ENCODE measurements at places on chromosomes 5 and 9.

GRCh38 chr9:123996731-123997421 lies 14.7 kb upstream of the LHX2 start:
- no peak for DNase-seq

DNA sequence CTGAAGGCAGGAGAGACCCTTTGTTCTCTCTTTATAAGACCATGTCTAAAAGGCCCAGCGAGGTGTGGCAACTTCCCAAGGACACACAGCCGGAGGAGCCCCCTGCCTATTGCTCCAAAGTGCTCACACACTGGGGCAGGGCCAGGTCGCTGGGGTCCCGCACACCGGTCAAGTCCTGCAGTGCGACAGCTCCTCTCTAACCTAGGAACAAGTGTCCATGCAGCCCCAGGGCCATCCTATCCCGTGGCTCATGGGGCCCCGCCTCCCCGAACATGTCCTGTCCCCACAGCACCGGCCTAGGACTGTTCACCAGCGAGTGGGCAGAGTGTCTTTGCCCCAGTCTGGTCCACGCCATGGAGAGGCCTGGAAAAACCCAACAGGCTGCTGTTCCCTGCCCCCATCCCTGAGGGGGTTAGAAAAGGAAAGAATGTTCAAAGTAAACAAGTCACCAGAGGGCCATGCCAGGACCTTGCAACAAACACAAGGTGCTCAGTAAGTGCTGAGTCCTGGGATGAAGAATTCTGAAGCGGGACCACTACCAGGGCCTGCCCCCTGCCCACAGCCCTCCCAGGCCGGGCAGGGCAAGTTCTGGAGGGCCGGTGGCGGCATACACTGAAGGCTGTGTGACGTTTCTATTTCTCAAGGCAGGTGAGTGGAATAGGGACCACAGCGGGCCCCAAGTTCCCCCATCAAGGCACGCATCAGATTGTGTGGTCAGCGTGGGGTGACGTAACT lies 938 bp downstream of the NINJ1 start:
- DNase-seq, result no peak

GRCh38 chr5:75351139-75351926 lies 14.3 kb downstream of the HMGCR start:
- DNase-seq, result no peak

- DNase-seq, result no peak
Measured at GRCh38 chr5:96329886-96330529, 103.0 kb downstream of the PCSK1 start.

DNA sequence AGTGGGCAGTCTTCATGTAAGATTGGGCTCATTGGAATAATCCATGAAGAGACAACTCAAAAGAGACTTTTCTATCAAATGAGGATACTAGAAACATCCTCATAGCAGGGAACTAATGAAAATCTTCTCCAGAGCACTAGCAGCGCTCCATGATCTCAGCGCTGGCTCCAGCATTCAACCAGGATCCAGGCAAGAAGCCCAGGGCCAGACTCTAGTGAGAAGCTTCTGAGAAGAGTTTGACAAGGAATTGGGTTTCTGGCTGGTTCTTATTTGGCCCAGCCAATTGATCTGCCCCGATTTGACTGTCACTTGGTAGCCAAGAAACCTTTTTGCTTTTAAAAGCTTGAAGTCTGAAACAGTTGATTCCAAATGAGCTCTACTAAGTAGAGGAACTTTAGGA lies 60.1 kb downstream of the AOPEP start:
- DNase-seq, result no peak

- DNase-seq, result no peak
Measured at GRCh38 chr5:128749136-128749898, 211.3 kb upstream of the FBN2 start.

- no peak for DNase-seq
Measured at GRCh38 chr9:132743931-132744479, 73.7 kb downstream of the GTF3C4 start.

DNA sequence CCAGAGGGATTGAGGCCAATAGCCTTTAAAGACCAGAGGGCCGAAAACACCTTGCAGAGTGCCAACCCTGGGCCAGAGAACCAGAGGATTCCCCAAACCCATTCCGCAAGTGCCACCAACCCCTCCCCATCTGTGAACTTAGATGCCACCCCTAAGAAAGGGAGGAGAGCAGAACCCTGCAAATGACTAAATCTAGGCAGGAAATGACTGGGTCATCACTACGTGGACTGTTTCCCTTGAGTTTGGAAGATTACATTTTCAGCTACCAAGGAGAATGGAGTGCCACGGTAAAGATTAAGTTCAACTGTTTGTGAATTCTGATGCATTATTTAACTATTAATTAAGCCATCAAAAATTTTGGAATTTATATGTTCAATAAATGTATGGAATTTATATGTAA lies 142.8 kb downstream of the ENC1 start:
- no peak for DNase-seq

GRCh38 chr5:98700730-98701129 lies 72.7 kb upstream of the RGMB start:
- DNase-seq, result no peak

DNA sequence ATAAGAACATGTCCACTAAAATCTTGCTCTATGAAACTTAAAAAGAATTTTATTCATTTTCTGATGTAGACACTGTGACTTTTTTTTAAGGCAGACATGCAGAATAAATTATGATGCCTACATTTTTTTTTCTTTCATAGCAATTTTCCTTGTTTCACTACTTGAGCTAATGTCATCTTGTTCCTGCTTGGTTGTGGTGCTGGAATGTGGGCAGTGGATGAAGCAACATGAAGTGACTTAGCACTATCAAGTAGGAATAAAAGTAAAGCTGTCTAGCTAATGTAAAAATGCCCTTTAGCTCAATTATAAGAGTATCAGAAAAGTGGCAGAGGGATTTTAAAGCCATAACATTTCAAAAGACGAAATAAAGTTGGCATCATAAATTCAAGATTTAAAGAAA lies 191.0 kb downstream of the ADAMTS6 start:
- no peak for DNase-seq

DNA sequence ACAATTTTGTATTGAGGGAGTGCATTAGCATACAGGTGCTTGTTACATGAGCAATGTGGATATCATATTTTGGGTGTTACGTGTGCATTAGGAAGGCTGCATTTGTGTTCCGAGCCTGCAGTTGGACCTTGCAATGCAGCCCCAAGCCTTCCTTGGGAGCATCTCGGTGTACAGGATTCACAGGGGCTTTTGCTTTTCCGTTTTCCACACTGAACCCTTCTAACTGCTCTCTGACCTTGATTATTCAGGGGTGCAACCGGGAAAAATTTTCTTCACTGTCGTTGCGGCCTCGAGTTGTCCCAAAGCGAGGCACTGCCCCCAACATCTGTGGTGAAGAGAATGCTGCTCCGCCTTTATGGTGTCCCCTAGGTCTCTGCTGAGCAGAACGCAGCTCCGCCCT lies 80.1 kb upstream of the PLEKHG4B start:
- no peak for DNase-seq

DNA sequence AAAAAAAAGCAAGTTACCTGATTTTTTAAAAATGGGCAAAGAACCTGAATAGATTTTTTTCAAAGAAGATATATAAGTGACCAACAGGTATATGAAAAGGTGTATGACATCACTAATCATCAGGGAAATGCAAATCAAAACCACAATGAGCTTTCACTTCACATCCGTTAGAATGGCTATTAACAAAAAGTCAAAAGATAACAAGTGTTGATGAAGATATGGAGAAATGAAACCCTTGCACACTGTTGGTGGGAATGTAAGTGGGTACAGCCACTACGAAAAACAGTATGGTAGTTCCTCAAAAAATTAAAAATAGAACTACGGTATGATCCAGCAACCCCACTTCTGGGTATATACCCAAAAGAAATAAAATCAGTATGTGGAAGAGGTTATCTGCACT lies 134.8 kb downstream of the UGCG start:
- DNase-seq, result no peak

GRCh38 chr5:177984584-177985206 lies 11.3 kb downstream of the PROP1 start:
- no peak for DNase-seq

- DNase-seq, result no peak
Measured at GRCh38 chr5:156836846-156837245, 13.2 kb upstream of the PPP1R2B start.

DNA sequence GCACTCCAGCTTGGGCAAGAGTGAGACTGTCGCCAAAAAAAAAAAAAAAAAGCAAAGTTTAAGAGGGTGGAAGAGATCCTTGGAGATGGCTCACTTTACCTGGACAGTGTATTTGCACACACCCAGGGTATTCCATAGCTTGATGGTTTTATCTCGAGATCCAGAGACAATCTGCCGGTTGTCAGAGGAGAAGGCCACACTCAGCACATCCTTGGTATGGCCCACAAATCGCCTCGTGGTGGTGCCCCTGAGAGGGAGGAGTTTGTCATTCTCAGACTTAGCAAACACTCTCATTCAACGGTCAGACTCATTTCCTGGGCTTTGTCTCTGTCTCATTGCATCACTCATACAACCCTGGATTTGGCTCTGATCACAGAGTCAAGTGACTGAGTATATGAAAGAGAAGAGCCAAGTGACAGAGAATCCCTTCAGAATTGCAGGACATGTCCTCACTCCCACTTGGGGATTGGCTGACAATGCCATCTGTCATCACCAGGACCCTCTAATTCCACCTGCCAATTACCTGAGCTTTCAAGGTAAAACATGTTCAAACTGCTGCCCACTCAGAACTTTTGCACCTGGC lies 2.2 kb downstream of the RACK1 start:
- DNase-seq, result no peak

DNA sequence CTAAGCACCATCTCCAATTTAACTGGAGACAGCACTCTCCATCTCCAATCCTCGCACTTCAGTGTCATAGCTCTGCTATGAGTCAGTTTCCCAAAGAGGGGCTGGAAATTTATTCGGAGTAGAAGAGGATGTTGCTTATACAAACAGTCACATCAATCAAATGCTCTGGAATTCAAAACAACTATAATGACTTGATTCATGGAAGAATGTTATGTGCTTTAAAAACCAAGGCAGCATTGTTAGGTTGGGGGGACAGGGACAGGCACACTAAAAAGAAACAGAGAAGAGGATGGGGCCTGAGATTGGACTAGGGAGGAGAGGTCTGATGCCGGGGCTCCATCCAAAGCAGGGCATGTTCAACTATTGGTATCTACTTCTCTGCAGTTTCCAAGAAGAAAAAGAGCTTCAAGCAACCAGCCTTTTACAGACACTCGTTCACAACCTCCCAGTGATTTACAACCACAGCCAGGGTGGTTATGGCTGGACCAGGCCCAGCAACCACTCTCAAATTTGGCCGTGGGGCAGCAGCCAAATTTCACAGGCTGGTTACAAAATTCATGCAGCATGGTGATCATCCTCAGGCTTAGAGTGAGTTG lies 117.5 kb upstream of the ZNF366 start:
- no peak for DNase-seq

- DNase-seq, result no peak
Measured at GRCh38 chr5:159211729-159212174, 2.4 kb upstream of the RNF145 start.

GRCh38 chr5:91706785-91707520 lies 323.8 kb upstream of the ARRDC3 start:
- no peak for DNase-seq

DNA sequence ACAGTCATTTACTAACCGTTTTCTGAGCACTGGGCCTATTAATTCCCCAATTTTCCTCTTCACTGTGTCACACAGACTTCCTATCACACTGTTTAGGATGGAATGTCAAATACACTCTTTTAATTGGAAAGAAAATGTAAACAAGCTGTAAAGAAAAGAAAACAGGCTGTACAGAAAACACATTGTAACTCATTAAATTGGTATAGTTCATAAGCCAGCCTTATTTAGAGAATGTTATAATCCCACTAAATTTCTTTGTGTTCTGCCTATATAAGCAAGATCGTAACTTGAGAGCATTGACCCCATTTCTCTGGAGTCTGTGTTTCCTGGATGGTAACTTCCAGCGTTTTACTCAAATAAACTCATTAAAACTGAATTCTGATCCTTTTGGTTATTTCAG lies 46.5 kb downstream of the TARS1 start:
- DNase-seq, result no peak

GRCh38 chr5:64666078-64666477 lies 24.2 kb upstream of the SHISAL2B start:
- DNase-seq, result no peak

- DNase-seq, result no peak
Measured at GRCh38 chr9:125464591-125465385, 203.2 kb downstream of the GAPVD1 start.

DNA sequence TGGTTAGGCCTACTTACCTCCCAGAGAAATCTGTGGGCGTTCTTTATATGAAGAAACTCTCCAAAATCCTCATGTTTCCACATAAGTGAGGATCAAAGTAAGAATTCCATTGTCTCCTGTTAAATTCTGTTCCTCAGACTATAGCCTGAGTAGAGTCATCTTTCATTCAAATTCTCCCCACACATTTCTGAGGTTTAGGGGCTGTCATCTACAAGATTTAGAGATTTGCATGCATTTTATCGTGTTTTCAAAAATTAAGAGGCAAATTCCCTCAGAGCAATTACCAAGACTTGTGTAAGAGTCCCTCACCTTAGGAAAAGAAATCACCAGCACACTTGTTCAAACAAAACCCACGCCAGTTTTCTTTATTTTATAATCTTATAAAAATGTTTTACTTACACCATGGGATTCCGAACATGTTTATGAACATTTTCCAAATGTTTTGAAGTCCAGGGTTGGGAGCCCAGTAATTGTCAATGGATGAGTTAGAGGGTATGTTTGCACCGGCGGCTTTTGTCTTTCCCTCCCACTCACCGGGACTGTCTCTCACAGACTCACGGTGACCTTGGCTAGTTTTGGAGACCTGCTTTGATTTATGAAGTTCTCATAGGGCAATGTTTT lies 367.6 kb downstream of the ENC1 start:
- DNase-seq, result no peak

- DNase-seq, result no peak
Measured at GRCh38 chr5:132408456-132408855, 38.9 kb downstream of the SLC22A5 start.

DNA sequence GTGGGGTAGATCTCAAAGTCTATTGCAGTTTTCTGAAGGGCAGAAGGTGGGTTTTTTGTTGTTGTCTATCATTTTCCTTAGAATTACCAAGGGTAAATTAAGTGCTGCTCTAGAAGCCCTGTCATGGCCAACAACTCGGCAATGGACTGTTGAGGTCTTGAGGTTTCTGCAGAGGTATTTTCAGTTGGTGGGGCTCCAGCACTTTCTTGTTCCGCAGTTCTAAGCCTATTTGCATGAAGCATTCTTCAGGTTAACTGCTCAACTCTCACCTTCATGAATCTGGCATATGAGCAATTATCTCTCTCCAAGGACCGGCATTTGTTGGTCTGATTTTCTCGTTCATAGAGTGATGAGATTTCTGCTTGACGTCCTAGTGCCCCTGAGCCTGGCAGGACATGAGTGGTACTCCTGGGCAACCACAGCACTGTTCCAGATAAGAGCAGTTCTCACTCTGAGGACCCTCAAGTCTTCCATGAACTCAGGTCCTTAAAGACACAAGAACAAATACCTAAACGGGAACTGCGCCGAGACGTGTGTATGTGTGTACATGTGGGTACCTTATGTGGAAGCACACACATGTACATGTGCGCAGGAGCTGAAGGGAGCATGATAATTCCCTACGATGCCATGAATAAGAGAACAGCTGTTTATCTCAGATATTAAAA lies 544.5 kb downstream of the CSNK1G3 start:
- DNase-seq, result no peak

All from stimulated activated CD4-positive, alpha-beta T cell treated with anti-CD3 and anti-CD28 coated beads, Interleukin-1b, Interleukin-23, amount 100 ng/mL, for 1 hour (primary cell).